ENCODE measurements at places on chromosomes 12 and 14.

DNA sequence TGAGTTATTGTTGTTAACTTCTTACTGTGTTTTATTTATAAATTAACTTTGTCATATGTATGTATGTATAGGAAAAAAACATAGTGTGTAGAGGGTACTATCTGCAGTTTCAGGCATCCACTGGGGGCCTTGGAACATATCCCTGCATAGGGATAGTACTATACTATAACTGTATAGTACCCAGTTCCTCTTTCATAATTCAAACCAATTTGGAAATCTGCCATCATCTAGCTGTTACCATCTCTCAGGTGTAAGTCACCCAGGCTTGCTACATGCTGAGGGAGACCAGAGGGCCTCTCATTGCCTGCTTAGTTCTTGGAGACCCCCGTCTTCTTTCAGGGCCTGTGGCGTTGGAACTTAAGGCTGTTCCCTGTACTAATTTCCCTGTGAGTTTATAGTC lies 12.9 kb upstream of the DCD start:
- no peak for DNase-seq

DNA sequence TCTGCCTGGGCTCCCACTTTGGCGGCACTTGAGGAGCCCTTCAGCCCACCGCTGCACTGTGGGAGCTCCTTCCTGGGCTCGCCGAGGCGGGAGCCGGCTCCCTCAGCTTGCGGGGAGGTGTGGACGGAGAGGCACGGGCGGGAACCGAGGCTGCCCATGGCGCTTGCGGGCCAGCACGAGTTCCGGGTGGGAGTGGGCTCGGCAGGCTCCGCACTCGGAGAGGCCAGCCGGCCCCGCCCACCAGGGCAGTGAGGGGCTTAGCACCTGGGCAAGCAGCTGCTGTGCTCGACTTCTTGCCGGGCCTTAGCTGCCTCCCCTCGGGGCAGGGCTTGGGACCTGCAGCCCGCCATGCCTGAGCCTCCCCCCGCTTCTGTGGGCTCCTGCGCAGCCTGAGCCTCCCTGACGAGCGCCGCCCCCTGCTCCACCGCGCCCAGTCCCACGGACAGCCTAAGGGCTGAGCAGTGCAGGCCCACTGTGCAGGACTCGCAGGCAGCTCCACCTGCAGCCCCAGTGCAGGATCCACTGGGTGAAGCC lies 44.6 kb downstream of the R3HDM2 start:
- no peak for DNase-seq

DNA sequence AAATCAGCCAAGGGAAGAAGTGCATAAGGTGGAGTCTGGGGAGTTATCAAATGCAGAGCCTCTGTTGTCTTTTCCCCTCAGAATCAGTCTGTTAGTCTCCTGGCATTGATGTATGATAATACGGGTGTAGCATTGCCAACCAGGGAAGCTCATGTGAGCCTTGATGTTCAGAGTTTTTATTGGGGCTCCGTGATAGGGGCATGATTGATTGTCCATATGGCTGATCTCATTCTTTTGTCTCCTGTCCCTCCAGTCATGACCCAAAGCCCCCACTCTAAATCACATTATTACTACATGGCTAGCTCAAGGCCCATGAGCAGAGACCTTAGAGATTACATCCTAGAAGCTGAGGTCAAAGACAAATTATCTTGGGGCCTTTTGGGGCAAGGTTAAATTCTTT lies 140.9 kb downstream of the NUBPL start:
- no peak for DNase-seq

DNA sequence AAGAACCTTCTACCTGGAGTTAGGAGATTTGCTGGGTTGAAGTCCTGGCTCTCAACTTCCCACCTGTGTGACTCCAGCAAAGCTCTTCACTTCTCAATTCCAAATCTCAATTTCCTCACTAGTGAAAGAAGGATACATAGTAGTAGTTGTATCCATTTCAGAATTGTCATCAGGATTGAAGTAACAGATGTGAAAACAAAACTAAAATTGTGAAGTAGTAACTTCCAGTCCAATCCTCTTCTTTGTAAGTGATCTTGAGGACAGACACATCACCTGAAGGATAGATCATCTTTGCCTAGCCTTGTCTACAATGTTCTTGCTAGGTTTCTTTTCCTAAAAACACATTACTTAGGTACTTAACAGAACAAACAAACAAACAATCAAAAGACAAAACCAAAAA lies 1.2 kb upstream of the LRRK2 start:
- DNase-seq: no peak

DNA sequence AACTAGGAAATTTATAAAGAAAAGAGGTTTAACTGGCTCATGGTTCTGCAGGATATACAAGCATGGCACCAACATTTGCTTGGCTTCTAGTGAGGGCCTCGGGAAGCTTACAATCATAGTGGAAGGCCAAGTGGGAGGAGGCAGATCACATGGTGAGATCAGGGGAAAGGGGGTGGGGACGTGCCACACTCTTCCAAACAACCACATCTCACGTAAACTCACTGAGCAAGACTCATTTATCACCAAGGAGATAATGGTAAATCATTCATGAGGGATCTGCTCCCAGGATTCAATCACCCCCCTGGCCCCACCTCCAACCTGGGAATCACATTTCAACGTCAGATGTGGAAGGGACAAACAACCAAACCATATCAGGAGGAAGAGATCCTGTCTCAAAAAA lies 35.8 kb downstream of the NUMB start:
- no peak for DNase-seq

DNA sequence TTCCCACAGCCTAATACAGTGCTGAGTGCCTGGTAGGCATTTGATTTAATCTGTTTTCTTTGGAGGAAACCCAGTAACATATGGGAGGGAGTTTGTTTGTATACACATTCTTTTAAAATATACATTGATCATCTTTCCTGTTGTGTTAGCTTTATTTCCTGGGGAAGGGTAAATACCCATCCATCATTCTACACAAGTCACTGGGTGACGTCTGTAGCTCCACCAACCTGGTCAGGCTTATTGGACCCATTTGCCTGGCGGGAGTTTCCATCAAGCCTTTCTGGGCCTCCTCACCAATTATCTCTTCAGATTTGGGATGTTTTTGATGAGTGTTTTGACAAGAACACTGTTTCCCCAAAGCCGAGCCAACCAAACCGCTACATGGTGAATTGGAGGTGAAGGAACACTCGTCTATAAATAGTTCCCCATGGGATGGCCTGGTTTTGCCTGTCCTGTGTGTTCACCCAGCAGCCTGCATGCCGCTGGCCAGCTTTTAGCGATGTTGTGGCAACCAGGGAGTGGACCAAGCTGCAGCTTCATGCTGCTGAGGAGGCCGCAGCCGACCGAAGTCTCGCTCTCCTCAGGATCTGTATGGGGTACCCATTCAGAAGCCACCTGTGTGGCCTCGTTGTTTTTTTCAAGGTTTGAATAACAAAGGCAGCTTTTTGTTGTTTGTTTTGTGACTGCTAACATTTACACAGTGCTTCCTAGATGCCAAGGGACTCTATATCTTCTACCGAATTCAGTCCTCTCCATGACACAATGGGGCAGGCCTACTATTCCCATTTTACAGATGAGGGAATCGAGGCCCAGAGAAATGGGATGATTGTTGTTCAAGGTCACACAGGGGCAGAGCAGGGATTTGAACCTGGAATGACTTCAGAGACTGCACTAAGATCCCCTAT lies 22.6 kb downstream of the PLXNC1 start:
- DNase-seq: no peak

DNA sequence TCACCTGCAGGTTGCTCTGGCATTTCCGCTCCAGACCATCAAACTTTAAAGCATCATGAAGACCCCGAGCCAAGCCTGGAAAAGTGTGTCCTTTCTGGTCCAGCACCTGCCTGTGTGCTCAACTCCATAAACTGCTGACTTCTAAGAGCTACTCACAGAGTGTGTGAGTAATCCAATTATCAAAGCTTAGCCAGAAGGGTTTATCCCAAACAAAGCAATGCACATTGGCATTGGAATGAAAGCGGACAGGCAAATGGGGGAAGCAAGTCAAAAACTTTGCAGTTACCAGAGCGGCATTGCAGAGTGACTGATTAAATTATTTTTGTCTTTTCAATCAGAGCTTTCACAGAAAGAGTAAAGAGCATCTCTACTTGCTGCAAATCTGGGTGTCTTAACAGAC lies 1262.4 kb upstream of the SEL1L start:
- DNase-seq: no peak

DNA sequence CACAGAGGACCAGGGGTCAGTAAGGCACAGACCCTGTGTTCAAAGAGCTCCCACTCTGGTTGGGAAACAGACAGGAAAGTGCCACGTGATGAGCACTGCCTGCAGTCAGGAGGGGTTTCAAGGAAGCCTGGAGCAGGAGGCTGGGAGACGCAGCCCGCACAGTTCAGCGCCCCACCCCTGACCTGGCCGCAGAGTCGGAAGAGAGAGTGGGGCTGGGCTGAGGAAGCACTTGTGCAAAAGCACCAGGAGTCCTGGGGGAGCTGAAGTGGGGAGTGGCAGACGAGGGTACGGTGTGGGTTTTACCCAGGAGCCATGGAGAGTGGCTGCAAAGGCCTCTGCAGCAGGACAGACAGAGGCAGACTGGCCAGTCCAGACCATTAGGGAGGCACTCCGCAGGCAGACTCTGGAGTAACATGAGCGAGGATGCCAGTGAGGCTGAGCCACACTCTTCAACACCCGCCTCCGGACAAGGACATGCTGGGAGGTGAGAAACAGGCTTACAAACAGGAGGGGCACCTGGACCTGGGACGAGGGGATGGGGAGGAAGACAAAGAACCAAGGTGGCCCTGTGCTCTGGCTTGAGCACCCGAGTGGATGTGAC lies 85.7 kb upstream of the GPR68 start:
- DNase-seq: no peak

GRCh38 chr12:19010726-19011125 lies 118.8 kb upstream of the PLEKHA5 start:
- DNase-seq: no peak

DNA sequence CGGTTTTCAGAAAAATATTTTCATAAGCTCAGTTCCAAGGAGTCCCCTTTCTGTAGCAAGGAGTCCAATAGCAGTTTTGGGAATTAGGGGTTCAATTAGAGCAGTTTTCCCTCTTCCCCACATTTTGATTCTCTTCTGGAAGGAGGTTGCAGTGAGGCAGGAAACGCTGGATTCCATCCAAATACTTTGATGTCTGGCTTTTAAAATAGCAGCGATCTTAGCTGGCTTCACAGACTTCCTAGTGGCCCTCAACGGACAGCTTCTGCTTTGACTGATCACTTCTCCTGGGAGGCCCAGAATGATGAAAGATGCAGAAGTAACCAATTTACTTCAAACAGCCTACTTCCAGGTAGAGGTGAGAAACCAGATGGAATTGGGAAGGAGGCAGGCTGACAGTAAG lies 63.1 kb downstream of the C12orf75 start:
- no peak for DNase-seq

DNA sequence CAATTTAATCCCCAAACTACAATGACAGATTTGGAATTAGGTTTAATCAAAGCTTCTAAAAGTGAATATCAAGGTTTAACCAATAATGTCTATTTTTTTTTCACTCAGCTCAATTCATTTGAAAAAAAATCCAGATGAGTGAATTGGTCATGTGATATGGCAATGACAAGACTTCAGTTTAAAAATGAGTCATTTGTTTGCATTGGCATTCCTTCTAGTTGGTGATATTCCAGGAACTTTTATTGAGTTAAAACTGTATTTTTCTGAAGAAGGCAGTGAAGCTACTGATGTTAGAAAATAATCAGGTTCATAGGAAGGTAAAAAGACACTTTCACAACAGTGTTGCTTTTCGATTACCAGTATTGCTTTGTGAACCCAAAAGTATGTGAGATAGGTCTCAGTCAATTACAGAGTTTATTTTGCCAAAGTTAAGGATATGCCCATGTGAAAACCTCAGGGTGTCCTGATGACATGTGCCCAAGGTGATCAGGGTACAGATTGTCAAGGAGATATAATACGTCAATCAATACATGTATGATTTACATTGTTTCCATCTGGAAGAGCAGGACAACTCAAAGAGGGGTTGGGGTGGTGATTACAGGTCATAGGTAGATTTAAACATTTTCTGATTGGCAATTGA lies 1214.9 kb downstream of the GALC start:
- no peak for DNase-seq

GRCh38 chr14:64727551-64728071 lies 23.4 kb downstream of the PLEKHG3 start:
- no peak for DNase-seq

DNA sequence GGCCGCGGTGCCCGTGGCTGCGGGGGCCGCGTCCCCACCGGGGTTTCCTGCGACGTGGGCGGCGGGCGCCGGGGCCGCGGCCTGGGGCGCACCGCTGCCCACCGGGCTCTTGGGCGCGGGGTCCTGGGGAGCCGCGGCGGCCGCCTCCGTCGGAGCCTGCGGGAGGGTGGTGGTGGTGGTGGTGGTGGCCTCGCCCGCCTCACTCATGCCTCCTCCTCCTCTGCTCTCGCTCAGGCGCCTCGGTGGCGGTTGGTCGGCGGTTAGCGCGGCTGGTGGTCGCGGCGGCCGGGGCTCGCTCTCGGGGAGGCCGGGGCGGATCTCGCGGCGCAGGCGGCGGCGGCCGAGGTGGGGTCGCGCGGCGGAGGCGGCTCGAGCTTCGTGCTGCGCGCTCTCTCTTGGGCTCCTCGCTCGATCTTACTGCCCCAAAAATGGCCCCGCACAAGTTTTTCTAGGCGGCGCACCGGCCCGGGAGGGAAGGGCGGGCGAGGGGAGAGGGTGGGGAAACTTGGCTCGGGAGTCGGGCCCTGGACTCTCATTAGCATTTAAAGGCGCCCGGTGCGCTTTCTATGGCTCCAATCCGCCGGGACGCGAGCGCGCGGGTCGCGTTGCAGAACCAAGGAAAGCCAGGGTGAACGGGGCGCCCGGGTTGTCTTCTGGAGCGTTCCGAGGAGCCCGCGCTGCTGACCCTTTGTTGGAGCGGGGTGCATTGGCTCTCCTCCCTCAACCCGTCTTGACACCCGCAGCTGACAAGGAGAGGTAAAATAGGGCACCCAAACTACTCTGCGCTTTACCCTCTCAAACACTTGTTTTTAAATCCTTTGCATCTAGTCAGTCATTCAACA lies at the start of gene YBX3:
TSS of gene YBX3 (minus strand) at position 419 of the 842 bp plus-strand sequence. CDS start at position 207, 212 bp downstream.
- DNase-seq: peak; percentile 93

- no peak for DNase-seq
Observed at GRCh38 chr12:5715021-5715420, 230.0 kb downstream of the ANO2 start.

DNA sequence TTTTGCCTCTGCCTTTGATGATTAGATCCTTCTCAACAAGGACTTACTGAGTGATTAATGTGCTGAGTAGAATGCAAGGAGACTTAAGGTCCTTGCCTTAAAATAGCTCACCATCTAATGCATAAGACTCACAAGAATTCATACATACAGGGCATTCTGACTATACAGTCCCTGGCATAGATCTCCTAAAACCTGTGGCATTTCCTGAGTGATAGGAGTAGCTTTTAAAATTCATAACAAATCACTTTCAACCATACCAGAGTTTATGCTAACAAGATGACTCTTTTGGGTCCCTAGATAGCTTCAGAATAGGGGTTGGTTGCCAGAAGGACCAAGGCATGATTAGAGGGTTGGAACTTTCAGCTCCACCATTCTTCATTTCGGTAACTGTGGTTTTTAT lies 48.8 kb downstream of the STXBP6 start:
- DNase-seq: no peak

DNA sequence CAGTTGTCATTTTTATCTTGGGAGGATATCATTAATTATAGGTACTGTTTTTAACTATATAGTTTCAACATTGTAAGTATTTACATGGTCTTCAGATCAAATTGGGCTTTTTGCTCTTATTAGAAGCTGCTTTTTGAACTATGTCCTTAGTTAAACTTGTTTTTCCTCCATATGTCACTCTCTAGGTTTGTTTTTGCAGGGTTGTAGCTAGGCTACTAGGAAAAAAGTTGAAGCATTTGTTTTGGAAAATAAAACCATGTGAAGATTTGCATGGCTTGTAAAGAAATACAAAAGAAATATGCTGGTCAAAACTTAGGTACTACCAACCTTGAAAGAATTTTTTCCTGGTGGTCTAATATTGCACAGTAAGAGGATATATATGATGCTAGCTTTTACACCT lies 3.4 kb downstream of the ARID2 start:
- DNase-seq: no peak
